ENCODE measurements at places on chromosomes 3 and 15.

DNA sequence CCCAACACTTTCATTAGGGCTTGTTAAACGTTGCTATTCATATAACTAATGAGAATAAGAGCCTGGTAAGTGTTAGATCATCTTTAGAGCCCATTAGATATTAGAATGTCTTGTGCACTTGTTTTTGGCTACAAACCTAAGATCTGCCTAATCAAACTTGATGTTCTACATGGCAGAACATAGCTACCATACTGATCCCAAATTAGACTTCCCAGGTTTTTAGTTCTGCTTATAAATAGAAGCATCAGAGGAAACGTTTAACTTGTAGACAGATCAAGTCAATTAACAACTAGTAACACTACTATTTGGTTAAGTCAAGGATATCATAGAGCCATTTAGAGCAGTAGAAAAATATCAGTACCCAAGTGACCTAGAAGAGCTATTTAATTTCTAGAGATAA, 11.7 kb upstream of the KPNA4 start:
- no peak for DNase-seq

- no peak for DNase-seq
Observed at GRCh38 chr3:150583028-150583427, 20.1 kb upstream of the SELENOT start.

DNA sequence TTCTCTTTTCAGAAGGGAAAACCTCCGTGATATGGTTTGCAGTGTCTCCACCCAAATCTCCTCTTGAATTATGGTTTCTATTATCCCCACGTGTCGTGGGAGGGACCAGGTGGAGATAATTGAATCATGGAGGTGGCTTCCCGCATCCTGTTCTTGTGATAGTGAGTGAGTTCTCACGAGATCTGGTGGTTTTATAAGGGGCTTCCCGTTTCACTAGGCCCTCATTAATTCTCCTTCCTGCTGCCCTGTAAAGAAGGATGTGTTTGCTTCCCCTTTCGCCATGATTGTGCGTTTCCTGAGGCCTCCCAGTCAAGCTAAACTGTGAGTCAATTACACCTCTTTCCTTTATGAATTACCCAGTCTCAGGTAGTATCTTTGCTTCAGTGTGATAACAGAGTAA, 692.7 kb upstream of the GRM7 start:
- no peak for DNase-seq

DNA sequence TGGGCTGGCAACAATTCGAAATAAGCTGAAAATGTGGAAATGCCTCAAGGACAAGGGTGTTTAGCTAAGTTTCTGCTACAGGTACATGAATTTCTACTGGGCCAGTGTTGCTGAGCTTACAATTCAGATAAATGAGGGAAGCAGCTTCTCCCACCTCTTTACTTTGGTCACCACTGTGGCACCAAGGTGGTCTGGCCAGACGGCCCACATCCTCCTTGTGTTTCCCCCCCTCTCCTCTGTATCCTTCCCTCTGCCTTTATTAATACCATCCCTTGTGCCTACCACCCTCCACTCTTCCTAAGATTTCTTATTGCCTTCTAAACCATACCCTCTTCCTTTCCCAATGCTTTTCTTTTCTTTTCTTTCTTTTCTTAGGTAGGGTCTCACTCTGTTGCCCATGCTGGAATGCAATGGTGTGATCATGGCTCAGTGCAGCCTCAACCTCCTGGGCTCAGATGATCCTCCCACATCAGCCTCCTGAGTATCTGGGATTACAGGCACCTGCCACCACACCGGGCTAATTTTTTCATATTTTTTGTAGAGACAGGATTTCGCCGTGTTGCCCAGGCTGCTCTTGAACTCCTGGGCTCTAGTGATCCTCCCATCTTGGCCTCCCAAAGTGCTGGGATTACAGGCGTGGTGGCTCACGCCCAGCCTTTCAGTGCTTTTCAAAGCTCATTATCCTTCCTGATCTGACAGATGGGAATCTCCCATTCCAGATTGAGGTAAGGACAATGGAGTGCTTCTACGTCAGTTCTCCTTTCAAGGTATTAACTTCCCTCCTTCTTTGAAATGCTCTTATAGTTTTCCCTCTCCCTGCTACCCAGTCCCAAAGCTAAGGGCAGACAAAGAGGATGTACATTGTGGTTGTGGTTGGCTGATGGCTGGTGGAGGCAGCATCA, 14.8 kb downstream of the ANXA2 start:
- no peak for DNase-seq

- no peak for DNase-seq
Observed at GRCh38 chr3:133488785-133489367, 84.6 kb upstream of the CDV3 start.

GRCh38 chr3:73060302-73060723, 1.1 kb upstream of the EBLN2 start:
- no peak for DNase-seq

- DNase-seq: no peak
Observed at GRCh38 chr3:15091575-15091974, 7.4 kb downstream of the RBSN start.

GRCh38 chr15:76056931-76057330, 2.9 kb upstream of the TMEM266 start:
- DNase-seq: no peak

GRCh38 chr3:88105325-88105724, 44.4 kb upstream of the C3orf38 start:
- no peak for DNase-seq

DNA sequence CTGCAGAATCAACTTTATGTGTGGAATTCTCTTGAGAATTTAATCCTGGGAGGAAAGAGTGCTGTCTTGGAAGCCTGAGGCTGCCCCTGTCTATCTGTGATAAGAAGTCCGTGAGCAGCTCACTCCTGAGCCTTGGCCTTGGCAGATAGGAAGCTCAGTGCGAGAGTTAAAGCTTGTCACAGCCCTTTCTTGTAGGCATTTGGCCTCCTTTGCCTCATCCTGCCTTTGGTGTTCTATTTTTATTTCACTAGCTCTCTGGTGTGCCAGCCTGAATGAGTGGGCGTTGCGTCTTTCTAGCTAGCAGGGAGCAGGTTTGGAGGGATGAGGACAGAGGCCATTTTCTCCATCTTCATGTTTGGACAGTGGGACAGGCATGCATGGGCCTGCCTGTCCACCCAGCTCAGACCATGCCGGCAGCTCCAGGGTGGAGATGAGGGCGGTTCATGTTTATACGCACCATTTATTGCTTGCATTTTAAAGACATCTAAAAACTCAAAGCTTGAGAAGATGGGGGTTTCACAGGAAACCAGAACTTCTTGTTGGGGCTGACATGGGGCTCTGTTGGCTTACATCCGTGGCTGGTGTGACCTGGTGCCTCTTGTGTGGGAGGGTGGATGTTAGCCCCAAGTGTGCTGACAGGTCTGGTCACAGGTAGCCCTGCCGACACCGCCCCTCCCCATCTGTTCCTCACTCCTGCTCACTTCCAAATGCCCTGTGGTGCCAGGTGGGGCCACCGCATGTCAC, 29.8 kb downstream of the IRAK2 start:
- no peak for DNase-seq

DNA sequence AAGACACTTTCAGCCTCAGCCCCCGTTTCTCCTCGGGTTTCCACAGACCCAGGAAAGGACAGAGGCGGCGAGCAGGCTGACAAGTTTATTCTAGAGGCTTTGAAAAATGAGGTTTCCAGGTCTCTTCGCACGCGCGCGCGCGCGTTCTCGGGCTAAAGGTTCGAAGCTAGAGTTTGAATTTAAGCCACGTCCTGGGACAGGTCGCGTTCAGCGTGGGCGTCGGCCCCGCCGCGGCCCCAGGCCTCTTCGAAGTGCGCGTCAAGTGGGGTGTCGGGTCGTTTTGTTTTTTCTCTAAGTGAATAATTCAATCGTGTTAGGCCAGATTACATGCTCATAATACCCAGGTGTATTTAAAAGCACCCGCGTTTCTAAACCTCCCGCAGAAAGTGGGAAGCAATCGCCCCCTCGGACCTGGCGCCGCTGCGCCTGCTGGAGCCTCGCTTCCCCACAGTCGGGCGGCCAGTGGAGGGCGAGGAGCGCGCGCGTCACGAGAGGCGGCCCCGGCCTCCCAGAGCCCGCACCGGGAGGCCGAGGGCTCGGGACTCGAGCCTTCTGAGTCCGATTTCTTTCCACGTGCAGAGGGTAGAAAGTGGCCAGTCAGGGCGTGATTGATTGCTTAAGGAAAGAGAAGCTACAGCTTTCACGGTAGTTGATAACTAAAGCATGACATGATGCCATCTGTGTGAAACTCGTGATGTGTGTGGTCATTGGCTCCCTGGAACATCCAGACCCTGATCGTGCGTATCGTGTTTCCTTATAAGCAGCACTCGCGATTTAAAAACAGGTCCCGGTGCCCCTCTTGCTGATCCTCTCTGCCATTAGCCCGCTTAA, 15.8 kb upstream of the SOX2 start:
- no peak for DNase-seq
